CD4-positive, alpha-beta T cell treated with Interleukin-6 at 100 ng/mL for 8 hours (primary cell): ENCODE measurements at places on chromosomes 16 and 17.

- no peak for DNase-seq
Measured at GRCh38 chr16:9260666-9261065, 169.2 kb downstream of the HAPSTR1 start.

DNA sequence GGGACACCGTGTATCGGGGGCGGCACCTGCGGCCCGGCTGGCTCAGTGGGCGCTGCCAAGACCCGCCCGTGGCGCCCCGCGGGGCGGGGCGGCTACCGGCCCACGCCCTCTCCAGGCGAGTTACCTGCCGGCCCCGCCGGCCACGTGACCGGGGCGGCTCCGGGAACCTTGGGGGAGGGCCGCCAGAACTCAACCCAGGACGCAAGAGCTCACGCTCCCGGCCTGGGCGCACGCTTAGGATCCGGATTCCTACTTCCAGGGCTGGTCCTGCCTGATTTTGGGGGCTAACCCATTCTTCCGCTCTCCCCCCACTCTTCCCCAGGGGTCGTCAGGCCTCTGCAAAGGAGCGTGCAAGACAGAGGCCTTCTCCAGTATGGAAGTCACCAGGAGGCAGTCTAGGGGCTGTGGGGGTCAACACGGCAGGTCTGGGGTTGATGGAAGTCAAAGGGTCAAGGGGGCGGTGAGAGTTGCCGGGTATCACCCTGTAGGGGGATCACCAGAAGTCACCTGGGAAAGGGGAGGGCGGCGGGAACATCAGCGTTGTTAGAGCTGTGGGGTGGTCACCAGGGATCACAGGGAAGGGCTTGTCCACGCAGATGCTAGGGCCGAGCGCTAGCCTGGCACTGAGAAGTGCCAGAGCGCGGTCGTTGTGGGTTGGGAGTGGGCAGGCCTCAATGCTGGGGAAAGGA is 354 bp upstream of the ESRP2 start:
- DNase-seq, result peak; percentile 32

DNA sequence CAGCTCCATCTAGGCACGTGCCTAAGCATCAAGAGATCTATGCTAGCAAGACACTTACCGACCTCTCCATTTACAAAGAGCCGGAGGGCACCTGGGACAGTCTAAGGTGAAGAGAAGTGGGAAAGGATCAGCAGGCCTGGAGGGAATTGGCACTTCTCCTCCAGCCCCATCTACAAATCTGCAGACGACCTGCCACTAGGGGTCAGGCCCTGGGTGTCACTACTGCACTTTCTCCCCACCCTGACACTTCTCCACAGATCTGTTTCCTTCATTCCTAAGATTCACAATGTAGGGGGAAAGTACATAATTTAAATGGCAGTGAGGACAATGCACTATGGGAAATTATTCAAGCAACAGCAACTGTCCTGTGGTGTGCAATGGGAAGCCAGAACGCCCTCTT is 8.1 kb downstream of the MKS1 start:
- no peak for DNase-seq

- no peak for DNase-seq
Measured at GRCh38 chr17:81928544-81929252, 1.2 kb upstream of the MAFG start.

DNA sequence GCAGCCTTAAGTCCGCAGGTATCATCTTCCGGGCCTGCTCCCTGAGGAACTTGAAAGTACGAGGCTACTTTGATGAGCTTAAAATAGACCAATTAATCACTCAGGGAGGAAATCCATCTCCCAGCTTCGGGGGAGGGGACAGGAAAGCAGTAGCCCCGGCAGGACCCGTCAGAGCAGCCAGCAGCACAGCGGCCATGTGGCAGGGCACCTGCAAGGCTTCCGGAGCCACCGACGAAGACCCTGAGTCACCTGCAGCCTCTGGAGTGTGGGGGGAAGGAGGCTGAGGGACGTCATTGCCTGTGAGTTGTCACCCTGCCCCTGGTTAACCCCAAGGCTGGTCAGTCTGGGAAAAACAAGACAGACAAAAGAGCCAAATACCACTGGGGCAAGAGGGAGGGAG is 4.4 kb upstream of the CYB561 start:
- DNase-seq, result peak; percentile 15

GRCh38 chr16:73086108-73086507 is 38.2 kb upstream of the ZFHX3 start:
- no peak for DNase-seq
